Keratinocyte (primary cell): ENCODE measurements at places on chromosomes 12 and 14. TPM values are rescaled to one million over a fixed set of nuclear protein-coding genes. Genes with fewer than 3 reads are reported as not detected.

DNA sequence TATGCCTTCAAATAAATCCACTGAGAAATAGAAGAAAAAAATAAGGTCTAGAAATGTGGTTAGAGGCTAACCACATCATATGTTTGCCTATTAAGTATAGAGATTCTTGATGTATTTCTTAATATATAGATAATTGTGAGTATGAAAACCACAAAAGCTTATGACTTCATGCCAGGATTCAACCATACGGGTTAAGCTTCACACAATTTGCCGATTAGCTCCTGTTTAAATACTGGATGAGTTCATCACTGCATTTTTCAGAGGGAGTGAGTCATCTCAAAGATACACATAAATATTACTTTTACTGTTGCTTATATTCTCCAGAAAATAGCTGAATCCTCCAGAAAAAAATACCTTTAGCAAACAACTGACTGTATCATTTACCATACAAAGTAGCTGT is 79.6 kb downstream of the RPL10L start:
- DNase-seq = no peak

DNA sequence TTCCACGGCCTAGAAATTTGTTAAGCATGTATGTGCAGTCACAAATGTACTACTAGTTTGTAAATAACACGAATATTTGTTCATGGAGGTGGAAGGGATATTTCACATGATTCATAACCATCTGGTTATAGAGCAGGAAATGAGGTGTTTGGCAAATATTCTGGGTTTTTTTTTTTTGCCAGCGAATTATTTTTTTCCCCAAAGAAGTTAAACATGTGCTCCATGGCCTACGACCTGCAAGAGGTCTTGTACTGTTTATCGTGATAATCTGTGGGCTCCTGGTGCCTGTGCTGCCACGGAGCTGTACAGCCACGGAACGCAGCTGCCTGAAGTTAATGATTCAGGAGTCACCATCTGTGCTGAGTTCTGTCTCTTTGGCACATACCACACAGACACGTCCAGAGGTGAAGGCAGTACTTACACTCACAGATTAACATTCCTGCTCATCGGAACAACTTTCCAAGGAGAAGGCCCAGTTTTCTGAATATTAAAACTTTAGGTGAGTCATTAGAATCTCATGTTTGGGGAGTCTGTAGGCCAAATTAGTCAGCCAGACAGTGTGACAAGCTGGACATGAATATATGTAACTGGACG is 156.3 kb downstream of the TMX1 start:
- peak; percentile 92 for DNase-seq

The NFATC4 gene
- polyA plus RNA-seq = 0.69 to 2.2 TPM (median 0.92 TPM) in 3 replicates

DNA sequence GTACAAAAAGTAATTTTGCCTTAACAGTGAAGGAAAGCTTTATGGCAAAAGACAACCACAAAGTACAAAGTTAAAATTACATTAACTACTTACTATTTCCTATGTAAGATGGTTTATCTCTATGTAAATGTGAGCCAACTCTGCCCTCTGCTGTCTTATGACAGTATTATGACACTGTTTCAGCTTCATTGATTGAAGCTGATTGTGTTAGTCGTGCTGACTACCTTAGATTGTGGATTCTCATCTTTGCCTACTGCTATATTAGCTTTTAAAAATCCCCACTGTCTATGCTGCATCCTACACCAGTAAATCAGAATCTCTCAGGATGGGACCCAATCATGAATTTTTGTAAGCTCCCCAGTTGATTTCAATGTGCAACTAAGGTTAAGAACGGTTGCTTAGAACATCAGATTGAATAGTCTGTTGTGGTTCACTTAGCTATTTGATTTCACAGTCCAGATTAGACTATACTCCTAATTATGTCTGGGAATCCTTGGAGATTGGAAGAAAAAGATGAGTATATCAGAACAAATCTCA is 12.2 kb upstream of the SPTB start:
- DNase-seq = no peak

GRCh38 chr12:28966046-28966780 is 182.9 kb upstream of the FAR2 start:
- DNase-seq = no peak

DNA sequence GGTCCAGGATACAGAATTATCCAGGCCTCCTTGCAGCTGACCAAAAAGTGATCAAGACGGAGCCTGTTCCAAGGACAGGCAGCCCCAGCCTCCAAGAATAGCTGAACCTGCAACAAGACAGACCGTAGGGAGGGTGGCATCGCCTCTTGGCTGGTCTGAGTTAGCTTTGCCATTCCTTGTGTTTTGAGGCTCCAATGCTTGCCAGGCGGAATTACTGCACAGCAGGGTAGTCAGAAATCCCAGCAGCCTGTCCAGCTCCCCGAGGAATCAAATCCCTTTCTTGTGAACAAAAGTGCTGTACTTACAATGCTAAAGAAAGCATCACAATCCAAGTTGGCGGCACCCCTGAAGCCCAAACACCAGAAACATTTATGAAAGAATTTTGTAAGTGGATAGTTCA is 246.9 kb downstream of the TMEM132C start:
- no peak for DNase-seq

DNA sequence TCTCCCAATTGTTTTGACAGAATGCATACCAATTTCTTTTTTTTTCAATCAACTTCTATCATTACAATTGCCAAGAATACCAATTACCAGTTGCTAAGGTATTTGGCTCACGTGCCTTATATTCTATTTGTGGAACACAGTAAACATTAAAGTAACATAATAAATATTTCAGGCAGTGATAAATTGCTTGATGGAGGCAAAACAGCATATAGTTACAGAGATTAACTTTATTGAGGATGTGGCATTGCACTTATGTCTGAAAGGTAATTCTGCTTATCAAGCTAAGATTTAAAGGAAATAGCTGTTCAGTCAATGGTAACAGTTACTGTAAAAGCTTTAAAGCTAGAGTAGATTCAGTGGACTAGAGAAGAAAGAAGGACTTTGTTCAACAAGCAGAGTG is 1107.8 kb downstream of the FSCB start:
- no peak for DNase-seq

- no peak for DNase-seq
Observed at GRCh38 chr14:88388741-88389282, 3.4 kb downstream of the SPATA7 start.

DNA sequence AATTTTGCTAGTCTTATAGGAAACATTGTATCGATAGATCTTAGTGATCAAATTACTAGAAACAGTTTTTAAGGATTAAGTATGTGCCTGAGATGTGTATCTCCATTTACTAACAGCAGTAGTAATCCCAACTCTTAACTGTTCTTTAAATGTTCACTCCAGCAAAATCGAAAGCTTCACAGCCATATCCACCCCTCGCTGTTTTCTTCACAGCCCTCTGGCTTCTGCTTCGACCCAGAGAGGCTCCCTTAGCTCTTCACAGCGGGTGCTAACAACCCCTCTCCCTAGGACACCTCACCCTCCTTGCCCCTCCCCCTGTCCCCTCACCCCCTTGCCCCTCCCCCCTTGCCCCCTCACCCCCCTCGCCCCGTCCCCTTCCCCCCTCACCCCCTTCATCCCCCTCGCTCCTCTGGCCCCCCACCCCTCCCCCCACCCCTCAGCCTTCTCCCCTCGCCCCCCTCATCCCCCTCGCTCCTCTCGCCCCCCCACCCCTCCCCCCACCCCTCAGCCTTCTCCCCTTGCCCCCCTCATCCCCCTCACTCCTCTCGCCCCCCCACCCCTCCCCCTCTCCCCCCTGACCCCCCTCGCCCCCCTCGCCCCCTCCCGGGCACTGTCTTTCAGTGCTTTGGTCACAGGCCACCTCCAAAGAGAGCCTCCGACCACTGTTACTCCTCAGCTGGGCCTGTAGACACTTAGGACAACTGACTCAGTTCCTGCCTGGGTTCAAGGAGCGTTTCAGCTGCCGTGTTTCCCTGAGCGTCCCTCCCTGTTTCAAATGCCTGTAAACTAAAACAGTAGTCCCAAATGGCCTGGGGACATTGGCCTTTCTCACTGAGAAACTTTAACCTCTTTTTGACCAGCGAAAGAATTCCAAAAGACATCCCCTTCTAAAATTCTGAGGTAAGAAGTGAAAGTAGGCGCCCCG is 46.0 kb upstream of the DYNC1H1 start:
- no peak for DNase-seq

GRCh38 chr12:82959821-82960220 is 273.1 kb downstream of the TMTC2 start:
- no peak for DNase-seq

DNA sequence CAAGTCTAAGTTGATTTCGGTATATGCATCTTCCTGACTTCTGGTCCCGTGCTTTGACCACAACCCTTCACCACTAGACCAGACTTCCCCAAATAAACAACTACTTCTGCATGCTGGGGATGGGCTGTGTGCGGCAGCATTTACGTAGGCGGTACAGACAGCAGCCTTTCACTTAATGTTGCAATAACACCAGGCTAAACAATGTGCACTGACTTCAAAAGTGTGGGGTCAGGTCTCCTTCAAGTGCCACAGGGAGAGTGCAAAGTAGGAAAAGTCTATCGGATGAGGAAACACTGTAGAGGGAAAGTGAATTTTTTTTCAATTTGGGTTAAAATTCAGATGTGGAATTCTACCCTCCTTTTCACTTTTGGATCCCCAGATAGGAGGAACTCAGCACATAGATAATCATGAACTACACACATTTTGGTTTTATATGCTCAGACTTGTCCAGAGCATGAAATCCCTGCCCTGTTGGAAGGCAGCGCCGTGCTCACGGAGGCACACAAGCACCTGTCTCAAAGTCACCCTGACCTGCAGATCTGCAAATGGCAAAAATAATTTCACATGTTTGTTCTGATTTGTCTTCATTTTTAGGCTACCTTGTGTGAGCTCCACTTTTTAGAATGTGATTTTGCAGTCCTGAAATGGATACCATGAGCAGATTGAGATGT is 3.6 kb upstream of the FOS start:
- no peak for DNase-seq

GRCh38 chr14:100135784-100136183 is 23.7 kb downstream of the DEGS2 start:
- DNase-seq = no peak

- DNase-seq = no peak
Observed at GRCh38 chr12:32034045-32034444, 72.6 kb upstream of the BICD1 start.

GRCh38 chr12:98828802-98829600 is 183.9 kb downstream of the APAF1 start:
- DNase-seq = no peak

The ESPL1 gene
- 0.80 to 3.7 TPM (median 3.7 TPM) in 3 replicates for polyA plus RNA-seq

The TCHP gene
- 6.8 to 10.1 TPM (median 9.6 TPM) in 3 replicates for polyA plus RNA-seq

- no peak for DNase-seq
Observed at GRCh38 chr12:81249976-81250375, 172.1 kb downstream of the ACSS3 start.

- no peak for DNase-seq
Observed at GRCh38 chr12:130083734-130084133, 78.5 kb upstream of the FZD10 start.

The KRT2 gene
- 0.03 to 0.69 TPM (median 0.48 TPM) in 3 replicates for polyA plus RNA-seq

GRCh38 chr12:120290609-120291305 is 946 bp downstream of the RNU4-2 start:
- DNase-seq = no peak

DNA sequence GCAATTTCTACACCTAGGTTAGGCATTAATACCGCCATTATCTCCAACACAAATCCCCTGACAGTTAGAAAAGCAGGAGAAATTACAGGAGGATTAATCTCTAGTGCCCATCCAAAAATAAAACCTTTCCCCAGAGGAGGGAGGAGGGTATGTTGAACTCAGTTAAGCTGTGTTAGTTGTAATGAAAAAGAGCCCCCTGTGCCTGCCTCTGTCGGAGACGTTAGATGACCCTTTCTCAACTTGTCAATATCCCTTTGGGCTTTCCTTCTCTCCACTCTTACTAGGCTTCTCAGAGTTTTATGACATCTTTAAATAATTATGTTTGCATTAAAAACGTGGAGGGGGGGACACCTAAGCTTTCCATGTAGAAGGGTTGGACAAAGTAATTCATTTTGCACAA is 278.2 kb downstream of the PDZRN4 start:
- DNase-seq = no peak
